GM19239 (cell line): ENCODE measurements at places on chromosomes 11 and 22.

GRCh38 chr11:32902089-32902665, 9.6 kb downstream of the QSER1 start:
- no peak for DNase-seq

GRCh38 chr11:85299258-85299942, 327.7 kb downstream of the DLG2 start:
- DNase-seq = no peak

DNA sequence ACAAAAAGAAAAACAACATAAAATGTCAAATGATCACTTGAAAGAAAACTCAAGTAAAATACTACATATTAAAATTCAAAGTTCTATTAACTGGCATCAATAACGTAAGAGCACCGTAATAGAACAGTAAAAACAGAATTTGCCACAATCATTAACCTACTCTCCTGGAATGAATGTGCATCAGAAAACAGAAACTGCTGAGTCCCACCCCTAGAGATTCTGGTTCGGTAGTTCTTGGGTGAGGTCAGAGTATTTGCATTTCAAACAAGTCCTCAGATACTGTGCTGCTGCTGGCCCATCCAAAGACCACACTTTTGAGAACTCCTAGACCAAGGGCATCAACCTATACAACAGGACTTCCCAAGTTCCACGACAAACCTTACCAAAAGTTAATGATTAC, 23.5 kb downstream of the PITPNB start:
- peak; percentile 62 for DNase-seq

GRCh38 chr11:117888139-117888566, 11.7 kb upstream of the FXYD6 start:
- no peak for DNase-seq

- no peak for DNase-seq
Observed at GRCh38 chr11:1573903-1574237, 1.8 kb upstream of the DUSP8 start.

DNA sequence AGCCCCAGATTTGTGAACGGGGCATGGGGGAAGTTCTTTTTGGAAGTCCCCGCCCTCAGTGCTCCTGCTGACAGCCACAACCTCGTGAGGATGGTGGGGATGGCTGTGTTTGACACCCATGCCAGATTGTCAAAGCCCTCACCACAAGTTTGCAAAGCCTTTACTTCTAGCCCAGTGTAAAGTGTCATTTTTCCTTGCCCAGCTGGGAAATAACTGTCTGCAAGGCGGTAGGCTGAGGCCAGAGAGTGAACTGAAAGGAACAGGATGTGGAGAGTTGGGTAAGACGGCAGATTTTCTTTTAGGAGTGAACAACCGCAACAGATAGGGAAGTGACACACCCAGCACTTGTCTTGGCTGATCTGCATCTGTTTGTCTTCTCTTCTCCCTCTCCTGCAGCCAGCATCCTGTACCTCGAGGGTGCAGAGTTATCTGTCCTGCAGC, 13.6 kb downstream of the IL17RA start:
- no peak for DNase-seq

- DNase-seq = no peak
Observed at GRCh38 chr11:65538915-65539743, 14.2 kb downstream of the SCYL1 start.

DNA sequence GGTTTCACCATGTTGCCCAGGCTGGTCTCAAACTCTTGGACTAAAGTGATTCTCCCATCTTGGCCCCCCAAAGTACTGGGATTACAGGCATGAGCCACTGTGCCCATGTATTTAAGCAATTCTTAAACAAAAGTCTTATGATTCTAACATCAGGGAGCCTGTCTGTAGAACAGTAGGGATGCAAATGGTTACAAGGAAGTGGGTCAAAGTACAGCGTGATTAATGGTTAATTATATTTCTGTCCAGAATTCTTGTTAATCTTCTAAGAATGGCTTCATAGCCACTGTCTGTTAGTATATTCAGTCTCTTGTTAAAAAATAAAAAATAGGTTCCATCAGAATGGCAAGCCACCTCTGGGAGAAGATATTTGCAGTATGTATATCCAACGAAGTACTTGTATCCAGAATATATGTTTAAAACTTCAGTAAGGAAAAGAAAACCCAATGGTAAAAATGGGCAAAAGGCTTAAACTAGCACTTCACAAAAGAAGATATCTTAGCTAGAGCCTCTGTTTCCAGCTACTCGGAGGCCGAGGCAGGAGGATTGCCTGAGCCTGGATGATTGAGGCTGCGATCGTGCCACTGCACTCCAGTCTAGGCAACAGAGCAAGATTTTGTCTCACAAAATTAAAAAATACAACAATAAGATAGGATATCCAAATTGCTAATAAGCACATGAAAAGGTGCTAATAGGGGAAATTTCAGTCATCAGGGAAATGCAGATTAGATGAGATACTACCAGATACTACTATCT, 22.9 kb downstream of the ATG13 start:
- DNase-seq = no peak

DNA sequence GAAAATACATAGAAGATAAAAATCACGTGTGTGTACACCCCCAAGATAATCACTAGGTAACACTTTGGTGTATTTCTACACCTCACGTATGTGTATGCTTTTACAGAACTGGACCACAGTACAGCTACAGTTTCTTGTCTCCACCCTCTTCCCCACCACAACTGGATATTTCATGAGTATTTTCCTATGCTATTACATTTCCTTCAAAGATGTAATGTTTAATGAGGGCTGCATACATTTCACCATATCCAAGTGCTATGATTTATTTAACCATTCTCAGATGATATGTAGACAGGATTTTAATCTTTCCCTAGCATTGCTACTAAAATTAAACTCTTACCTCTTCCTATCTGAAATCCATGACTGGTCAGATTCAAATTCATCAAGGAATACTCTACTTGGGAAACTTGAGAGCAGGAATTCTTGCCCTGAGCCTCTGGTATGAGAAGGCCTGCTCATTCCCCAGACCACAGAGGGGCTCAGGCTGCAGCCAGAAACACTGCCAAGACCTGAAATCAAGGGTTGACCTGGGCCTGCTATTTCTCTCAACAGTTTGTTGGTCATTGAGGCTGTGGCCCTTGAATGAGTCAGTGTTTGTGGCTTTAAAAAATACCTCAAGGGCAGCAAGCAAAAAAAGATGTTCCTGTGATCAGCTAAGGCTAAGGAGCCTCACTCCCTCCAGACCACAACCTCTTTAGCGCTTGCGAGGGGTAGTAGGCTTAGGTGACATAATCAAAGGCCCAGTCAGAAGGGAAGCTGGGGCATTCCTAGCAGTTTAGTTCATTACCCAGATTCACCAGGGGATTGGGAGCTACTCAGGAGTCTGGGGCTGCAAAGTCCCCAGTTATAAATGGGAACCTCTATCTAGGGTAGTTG, 55.5 kb downstream of the ABTB2 start:
- no peak for DNase-seq

GRCh38 chr22:24444251-24444650, 16.9 kb downstream of the ADORA2A start:
- no peak for DNase-seq

GRCh38 chr11:27075655-27076054, 35.0 kb downstream of the BBOX1 start:
- no peak for DNase-seq

GRCh38 chr22:25482868-25483639, 81.4 kb upstream of the GRK3 start:
- no peak for DNase-seq

- peak; percentile 65 for DNase-seq
Observed at GRCh38 chr11:61477727-61478148, 30.8 kb upstream of the LRRC10B start.

- DNase-seq = no peak
Observed at GRCh38 chr11:80841675-80842074, 1400.8 kb upstream of the TENM4 start.
